ENCODE measurements at places on chromosomes 16 and 17.

DNA sequence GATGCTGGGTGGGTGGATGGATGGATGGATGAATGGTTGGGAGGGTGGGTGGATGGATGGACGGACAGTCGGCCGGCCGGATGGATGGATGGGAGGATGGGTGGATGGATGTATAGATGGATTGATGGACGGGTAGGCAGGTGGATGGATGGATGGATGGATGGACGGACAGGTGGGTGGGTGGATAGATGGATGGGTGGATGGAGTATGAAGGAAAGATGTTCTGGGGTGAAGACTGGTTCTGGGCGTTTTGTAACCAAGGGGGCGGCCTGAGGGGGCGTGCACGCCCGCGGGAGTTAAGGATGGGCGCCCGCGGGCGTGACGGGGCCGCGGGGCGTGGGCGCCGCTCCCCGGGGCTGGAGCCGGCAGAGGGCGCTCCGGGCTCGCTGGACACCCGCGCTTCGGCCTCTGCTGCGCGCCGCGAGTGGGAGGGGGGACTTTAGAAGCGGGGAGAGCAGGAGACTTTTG lies at the start of gene NECAB2:
TSS of gene NECAB2 (plus strand) at position 407 of the 468 bp plus-strand sequence. CDS start 405 bp downstream, outside the sequence.
- no peak for DNase-seq

- DNase-seq: no peak
Measured at GRCh38 chr16:68844211-68844564, 857 bp downstream of the TANGO6 start.

GRCh38 chr17:4179071-4179470 lies 36.1 kb downstream of the CYB5D2 start:
- no peak for DNase-seq

DNA sequence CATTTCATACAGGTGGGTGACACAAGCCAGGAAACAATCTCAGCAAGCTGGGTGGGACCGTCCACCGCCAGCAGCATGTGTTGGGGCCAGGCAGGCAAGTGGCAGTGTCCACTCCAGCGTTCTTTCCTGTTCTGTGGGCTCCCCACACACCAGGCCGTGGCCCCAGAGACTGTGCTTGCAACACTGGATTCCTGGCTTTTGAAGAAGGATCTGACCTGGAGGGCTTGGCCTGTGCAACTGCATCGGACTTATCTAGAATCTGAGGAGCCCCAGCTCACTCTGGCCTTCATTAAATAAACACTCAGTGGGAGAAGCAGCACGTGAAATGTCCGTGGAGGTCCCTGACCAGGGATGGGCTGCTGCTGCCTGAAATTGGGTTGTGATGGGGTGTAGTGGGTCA lies 3.2 kb downstream of the KSR1 start:
- DNase-seq: no peak

- DNase-seq: no peak
Measured at GRCh38 chr17:61635913-61636432, 45.0 kb upstream of the NACA2 start.

GRCh38 chr17:64103391-64104364 lies 26.3 kb downstream of the ERN1 start:
- no peak for DNase-seq

- no peak for DNase-seq
Measured at GRCh38 chr17:48871035-48871550, 21.5 kb upstream of the ATP5MC1 start.

DNA sequence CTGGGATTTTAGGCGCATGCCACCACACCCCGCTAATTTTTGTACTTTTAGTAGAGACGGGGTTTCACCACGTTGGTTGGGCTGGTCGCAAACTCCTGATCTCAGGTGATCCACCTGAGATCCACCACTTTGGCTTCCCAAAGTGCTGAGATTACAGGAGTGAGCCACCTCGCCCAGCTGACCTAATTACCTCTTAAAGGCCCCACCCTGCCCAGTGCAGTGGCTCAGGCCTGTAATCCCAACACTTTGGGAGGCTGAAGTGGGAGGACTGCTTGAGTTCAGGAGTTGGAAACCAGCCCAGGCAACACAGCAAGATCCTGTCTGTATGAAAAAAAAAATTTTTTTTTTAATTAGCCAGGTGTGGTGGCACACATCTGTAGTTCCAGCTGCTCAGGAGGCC lies 2.9 kb upstream of the COASY start:
- no peak for DNase-seq

GRCh38 chr17:77422104-77422747 lies 281.5 kb downstream of the SEC14L1 start:
- no peak for DNase-seq

DNA sequence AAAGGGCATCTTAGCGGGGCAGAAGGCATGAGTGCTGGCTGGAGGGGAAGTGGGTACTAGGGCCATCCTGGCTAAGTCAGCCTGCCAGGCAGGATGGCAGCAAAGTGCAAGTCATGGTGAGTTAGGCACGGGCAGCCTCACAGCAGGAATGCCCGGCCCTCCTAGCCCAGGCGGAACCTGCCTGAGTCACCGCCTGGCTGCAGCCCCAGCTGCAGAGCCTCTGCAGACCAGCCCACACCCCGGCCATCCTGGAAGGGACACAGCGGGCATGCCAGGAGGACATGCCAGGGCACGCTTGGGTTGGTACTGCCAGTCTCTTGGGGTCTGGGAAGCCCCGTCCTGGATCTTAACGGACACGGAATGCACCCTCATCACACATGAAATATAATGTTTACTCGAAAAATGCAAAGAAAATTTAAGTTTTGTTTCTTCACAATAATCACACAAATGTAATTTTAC lies 5.0 kb upstream of the ALDH3A1 start:
- DNase-seq: no peak

DNA sequence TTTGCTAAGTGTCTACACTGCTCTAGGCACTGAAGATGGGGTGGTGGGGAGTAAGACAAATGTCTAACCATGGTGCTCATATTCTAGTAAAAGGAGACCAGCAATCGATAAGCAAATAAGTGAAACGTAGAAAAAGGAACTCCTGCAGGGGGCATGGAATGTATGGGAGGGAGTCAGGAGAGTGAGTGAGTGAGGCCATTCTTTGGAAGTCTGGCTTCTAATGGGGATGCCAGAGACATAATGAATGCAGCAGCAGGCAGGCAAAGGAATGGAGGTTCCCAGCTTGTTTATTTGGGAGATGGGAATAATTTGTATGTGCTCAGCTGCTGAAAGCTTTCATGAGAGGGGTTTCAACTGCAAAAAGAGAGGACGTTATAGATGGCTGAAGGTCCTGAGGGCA lies 216.4 kb upstream of the DYNLRB2 start:
- no peak for DNase-seq

GRCh38 chr17:63096426-63096825 lies 130.4 kb downstream of the TANC2 start:
- DNase-seq: no peak

- no peak for DNase-seq
Measured at GRCh38 chr17:7935859-7936258, 3.9 kb downstream of the CNTROB start.

Measured in stimulated activated CD4-positive, alpha-beta T cell treated with anti-CD3 and anti-CD28 coated beads, Interleukin-1b, Interleukin-23, amount 100 ng/mL, for 1 hour (primary cell).